Stomach (tissue), 19 donors: ENCODE measurements at places on chromosomes 7 and 10. TPM values are rescaled to one million over a fixed set of nuclear protein-coding genes. Genes with fewer than 3 reads are reported as not detected.

LRGUK gene
- total RNA-seq = not detected

NPY4R gene
- 3.0 TPM for total RNA-seq

RADIL gene
- 3.0 TPM for total RNA-seq

RASA4B gene
- 20.6 TPM for total RNA-seq
